ENCODE measurements at places on chromosomes 1 and 21.

GRCh38 chr1:156123356-156124196 is 9.1 kb downstream of the LMNA start:
- DNase-seq = peak; percentile 98

GRCh38 chr1:54869173-54869851 is 17.7 kb downstream of the DHCR24 start:
- no peak for DNase-seq

GRCh38 chr1:183477986-183478781 is 5.9 kb downstream of the SMG7 start:
- DNase-seq = no peak

DNA sequence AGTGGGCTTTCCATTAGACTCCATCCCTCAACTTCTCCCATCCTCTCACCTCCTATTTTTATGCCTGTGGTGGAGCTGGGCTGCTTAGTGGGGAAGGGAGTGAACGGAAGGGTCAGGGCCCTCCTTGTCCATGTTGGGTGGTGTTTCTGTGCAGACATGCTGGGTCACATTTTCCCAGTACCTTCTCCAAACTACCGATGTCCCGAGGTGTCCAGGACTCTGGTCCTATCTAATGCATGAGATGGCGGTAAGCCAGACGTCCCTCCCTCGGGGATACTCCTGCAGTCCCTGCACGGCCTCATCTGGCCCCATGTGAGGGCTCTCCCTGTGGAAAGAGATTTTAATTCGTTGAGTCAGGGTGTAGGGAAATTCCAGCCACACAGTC is 61.0 kb downstream of the OBSCN start:
- DNase-seq = no peak

- peak; percentile 88 for DNase-seq
These were observed 32.1 kb upstream of the KCNE1 start for GRCh38 chr21:34544032-34544496.

GRCh38 chr21:38790961-38791360 is 14.8 kb upstream of the ETS2 start:
- DNase-seq = no peak

DNA sequence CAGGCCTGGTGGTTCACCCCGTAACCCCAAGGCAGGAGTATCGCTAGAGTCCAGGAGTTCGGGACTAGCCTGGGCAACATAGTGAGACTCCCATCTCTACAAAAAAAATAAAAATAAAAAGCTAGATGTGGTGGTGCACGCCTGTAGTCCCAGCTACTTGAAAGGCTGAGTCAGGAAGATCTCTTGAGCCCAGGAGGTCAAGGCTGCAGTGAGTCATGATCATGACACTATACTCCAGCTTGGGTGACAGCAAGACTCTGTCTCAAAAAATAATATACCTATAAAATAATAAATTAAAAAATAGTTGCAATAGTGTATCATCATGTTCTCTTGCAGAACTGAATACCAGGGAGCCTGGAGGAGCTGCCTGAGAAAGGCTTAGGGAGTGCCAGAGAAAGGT is 19.9 kb upstream of the TMEM39B start:
- DNase-seq = no peak

GRCh38 chr1:70358921-70359564 is 4.5 kb upstream of the ANKRD13C start:
- no peak for DNase-seq

DNA sequence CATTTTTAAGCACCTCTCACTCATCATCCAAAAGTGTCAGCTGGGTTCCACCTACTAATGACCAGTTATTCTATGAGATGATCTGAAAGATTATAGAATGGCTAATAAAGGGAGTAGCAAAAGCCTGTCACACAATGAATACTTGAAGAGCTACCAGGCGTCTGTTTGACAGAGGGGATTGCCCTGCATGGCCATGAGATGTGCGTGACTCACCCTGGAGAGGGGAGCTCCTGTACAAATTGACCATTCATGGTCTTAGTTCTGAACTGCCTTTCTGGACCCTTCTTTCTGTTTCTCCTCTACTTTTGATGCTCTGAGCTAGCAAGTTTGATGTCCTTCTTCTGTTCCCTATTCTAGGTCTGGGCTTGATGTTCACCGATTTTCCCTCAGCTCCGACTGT is 85.2 kb upstream of the ABCD3 start:
- DNase-seq = no peak

GRCh38 chr1:65769636-65770035 is 23.1 kb upstream of the PDE4B start:
- no peak for DNase-seq

DNA sequence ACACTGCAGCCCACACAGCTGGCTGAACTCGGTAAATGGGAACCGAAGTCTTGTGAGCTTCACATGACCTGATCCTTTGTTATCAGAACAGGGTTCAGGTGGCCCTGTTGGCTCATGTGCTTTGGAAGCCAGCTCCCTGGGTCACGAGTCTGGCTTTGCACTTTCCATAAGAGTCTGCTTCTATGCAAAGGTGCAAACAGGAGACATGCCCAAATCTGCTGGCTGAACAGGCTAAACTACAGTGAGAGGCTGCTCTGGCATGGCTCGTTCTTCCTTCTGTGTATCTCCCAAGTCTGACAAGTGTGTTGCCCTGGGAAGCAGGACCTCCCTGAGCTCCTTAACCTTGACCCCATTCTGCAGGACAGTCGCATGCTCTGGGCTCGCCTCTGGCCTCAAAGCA is 549.6 kb downstream of the KIF26B start:
- DNase-seq = no peak

DNA sequence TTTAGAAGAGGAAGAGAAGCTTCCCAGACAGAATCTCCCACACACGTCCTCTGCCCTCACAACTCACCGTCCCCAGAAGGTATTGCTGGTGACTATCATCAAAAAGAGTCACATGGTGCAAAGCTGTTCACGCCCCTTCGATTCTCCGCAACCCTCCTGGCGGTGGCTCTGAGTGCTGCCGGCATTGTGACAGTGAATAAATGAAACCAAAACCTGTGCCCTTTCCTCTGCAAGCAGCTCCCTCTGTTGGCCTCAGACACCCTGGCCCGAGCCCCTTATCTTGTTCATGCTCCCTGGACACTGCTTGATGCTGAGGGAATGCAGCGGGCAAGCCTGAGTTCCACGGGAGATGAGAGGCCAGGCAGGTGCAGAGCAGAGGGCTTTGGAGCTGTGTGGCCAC is 510.3 kb downstream of the NPHP4 start:
- no peak for DNase-seq

GRCh38 chr1:20732588-20733359 is at the start of gene SH2D5:
Gene SH2D5 (minus strand): TSS chr1:20732703. CDS start chr1:20728044, 4,659 bp downstream.
- DNase-seq = peak; percentile 93

DNA sequence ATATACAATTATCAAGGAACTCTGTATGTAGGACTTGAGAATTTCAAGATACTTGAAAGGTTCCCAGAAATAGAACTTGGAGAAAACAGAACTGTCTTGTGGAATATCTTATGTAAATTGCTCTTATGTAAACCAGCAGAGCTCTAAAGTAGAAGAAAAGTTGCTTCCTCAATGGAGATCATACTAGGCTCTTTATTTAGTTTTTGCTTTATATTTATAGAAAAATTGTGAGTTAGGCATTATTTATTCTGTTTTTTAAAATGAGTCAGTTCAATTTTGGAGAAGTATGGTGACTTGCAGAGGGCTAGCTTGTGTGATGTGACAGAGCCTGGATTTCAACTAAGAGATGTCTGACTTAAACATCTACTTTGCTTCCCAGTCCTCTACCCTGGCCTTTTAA is 40.4 kb downstream of the ATP6V1G3 start:
- no peak for DNase-seq

DNA sequence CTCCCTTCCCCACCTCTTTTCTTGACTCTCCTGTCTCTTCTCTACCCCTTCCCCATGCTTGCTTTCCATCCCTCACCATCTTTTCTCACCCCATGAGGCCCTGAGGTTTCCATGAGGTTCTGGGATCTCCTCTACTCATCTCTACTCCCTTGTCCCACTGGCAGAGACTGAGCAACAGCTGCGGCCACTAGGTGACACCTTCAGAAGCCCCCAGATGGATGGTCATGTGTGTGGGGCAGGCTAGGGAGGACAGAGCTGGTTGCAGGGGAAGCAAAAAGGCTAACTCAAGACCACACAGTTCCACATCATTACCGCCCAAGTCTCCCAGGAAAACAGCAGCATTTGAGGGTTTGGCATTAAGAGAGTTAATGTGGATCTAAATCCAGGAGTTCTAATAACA is 45.0 kb downstream of the LRRN2 start:
- no peak for DNase-seq

DNA sequence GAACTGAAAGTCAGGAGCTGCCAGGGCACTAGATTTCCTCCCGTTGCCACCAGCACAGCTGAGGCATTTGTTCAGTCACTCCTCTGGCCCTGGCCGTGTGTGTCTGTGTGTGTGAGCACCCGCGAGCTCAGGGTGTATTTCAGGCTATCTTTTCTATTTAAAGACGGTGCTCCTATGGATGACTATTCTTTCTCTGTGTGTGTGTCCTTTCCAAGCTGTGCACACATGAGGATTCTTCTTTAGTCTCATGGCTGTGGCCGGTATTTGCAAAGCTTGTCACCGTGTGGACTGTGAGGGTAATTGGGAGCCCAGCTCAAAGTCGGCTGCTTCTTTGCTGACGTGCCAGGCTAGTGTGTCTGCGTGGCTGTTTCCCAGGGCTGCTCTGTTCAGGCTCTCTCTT is 3.0 kb upstream of the KCND3 start:
- DNase-seq = no peak

DNA sequence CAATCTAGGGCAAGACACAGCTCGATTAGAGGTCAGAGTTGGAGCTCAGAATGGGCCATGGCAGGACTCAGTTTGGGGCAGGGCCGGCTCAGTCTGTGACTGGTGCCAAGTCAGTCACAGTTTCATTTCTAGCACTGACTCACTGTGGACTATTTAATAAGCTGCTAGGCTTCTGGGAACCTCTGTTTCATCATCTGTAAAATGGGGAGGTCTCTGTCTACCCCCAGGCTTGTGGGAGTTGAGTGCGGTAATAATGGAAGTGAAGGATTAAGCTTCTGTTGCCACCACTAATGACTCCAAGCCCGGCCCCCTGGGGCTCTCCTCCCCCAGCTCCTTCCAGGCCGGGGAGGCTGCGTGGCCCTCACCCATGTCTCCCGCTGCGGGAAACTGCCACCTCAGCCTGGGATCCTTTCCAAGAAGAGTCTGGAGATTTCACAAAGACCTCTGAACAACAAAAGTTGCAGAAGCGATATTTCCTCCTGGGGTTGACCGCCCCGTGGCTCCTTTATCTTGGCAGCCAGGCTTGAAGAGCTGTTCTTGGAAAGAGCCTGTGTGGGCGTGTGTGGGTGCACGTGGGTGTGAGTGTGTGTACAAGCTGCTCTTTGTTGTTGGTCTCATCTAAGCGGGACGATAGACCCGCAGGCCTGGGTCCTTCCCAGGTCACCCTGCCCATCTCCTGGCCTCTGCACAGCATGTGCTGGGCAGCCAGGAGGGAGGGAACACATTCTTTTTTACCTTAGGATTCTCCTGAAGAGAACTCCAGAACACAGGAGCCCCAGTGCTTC is 29.1 kb downstream of the KNCN start:
- peak; percentile 80 for DNase-seq
